ENCODE measurements at places on chromosomes 1 and 21.
A peak's percentile ranks its signal among the peaks of the same experiment; 100 is the strongest.

DNA sequence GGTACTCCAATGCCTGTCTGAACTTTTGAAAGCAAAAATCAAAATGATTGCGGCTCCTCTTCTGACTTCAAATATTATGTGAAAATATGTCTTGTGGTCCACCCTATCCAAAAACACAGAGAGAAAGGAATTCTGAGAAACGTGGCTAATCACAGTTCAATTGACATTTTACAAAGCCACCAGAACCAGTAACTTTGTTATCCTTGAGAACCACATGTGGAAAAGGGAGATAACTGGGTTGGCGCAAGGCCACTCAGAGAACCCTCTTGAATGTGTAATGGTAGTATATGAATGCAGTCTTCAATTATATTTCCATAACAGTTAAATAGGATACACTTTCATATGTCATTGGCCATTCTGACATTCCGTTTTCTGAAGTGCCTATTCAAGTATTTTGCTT lies 1030.0 kb upstream of the TMPRSS15 start:
- DNase-seq, result no peak

- no peak for DNase-seq
Measured at GRCh38 chr1:226644541-226645176, 94.4 kb downstream of the ITPKB start.

- DNase-seq, result no peak
Measured at GRCh38 chr1:195897076-195897475, 711.2 kb downstream of the KCNT2 start.

GRCh38 chr1:162363823-162364222 lies 12.8 kb downstream of the SPATA46 start:
- no peak for DNase-seq

- DNase-seq, result peak; percentile 91
Measured at GRCh38 chr1:111203681-111204200, 3.3 kb upstream of the DENND2D start.

- DNase-seq, result no peak
Measured at GRCh38 chr1:189021577-189021976, 1456.1 kb downstream of the BRINP3 start.

DNA sequence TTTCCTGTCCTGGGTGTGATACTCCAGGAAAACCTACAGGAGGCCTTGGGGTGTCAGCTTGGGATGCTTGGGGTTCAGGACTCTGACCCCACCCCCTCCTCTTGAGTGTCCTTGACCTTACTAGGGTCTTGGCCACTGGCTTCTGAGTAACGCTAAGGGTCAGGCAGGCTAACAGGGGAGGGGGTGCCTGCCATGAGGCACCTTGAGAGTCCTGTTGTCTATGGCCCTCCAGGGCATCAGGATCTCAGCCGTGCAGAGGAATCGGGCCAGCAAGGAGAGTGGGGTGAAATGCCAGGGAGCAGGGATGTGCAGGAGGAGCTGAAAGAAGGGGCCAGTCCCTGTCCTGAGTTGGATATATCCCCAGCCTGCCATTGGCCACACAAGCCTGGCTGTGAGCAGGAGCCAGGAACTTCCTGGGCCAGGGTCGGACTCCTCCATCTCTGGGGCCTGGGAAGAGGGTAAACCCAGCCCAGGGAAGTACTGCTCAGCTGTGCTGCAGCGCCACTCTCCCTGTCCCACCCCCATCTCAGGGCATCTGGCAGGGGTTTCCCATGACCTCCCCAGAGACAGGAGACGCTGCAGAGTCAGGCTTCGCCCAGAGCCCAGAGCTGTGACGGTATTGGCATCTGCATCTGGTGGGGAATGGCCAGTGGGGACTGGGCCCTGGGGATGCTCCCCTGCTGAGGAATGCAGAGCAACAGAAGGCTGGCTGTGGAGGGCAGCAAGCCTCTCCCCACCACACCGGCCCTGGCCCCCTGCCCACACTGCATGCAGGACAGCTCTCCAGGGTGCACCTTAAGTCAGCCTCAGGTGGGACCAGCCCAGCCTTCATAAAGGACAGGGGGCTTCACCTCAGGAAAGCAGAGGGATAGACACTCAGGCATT lies 6.3 kb downstream of the KIF21B start:
- no peak for DNase-seq

DNA sequence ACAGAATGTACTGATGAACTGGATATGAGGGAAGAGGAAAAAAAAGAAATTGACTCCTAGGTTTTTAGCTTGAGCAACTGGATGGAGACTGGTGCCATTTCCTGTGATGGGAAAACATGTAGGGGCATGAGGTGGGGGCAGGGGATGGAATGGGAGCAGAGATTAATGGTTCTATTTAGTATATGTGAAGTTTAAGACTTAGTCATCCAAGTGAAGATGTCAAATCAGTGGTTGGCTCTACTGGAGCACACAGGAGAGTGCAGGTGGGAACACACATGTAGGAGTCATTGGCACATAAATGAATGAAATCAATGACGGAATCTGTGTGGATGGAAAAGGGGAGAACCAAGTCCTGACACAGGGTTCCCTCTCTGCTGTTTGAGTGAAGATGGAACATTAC lies 224.4 kb upstream of the COA6 start:
- no peak for DNase-seq

- no peak for DNase-seq
Measured at GRCh38 chr1:182185842-182186756, 124.6 kb upstream of the ZNF648 start.

DNA sequence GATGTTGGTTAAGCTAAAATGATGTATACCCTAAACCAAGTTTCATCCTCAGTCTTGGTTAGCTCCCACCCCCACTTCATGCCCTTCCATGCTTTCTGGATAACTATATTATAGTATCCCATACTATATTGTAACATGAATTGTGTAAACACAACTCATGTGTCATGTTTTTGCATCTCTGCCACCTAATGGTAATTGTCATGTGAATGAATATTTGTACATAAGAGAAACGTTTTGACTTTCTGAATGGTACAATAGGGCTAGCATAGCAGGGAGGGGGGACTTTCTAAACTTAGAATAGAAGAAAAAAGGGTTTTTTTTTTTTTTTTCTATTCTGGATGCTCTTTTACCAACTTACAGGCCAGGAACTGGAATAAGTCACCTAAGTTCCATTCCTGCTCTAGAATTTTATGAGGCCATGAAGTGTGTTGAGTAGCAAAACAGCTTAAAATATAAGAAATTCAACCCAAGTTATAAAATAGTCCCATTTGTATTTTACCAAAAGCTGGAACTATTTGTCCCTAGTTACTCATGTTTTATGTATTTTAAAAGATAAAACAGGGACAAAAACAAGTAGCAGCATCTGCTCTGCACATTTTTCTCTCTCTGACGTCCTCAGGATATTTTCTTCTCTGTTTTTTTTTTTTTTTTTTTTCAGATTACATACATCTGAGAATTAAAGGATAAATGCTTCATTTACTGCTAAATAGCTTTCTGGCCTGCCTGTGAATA lies 77.4 kb downstream of the HLX start:
- DNase-seq, result no peak

- DNase-seq, result no peak
Measured at GRCh38 chr1:91031081-91031480, 9.2 kb upstream of the ZNF644 start.

GRCh38 chr1:22845398-22845935 lies 127.2 kb downstream of the LACTBL1 start:
- no peak for DNase-seq

- DNase-seq, result no peak
Measured at GRCh38 chr1:17053086-17053684, 647 bp downstream of the SDHB start.

DNA sequence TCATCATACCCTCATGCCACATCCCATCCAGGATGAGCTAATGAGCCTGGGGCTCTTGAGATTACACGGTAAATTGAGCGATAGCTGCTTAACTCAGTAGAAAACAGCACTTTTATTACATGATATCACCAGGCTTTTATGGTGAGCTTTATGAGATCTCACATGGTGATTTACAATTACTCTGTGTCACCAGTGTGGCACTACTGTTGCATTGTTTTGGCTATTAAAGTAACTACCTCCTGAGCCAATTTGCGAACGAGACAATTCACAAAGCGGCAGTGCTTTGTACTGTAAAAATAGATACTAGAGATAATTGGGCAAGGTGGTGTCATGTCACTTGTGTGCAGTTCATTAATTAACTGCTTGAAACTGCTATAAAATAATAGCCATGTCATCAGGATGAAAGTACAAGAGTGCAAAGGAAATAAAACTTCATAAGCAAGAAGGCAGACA lies 767.7 kb upstream of the ADGRL2 start:
- no peak for DNase-seq

GRCh38 chr1:109404838-109405237 lies 7.1 kb upstream of the SORT1 start:
- DNase-seq, result peak; percentile 30

DNA sequence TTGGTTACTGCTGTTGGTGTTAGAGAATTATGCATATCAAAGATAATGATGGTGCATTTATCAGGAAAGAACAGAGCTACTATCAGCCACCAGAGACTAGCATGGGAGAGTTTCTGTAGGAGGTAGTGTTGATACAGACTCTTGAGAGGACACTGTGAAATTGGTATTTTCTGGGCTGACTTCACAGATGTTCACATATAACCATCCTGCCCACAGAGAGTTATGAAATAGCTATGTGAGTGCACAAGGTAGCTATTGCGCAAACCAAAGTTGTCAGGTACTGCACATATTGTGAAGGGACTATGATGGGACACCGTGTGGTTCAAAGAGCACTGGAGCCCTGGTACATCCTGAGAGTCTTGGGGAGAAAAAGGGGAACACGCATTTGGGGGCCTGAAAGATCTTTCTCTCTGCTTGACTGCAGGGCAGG lies 1.4 kb upstream of the TLCD4 start:
- no peak for DNase-seq

GRCh38 chr1:231161667-231162296 lies at the start of gene TRIM67:
Gene TRIM67 (plus strand): TSS chr1:231162058. CDS start chr1:231162970, 912 bp downstream.
- DNase-seq, result no peak

- no peak for DNase-seq
Measured at GRCh38 chr1:118148034-118148433, 37.0 kb downstream of the SPAG17 start.

GRCh38 chr1:31441558-31441957 lies 28.5 kb downstream of the SERINC2 start:
- DNase-seq, result no peak

- no peak for DNase-seq
Measured at GRCh38 chr1:47624531-47624930, 186.7 kb downstream of the FOXD2 start.

DNA sequence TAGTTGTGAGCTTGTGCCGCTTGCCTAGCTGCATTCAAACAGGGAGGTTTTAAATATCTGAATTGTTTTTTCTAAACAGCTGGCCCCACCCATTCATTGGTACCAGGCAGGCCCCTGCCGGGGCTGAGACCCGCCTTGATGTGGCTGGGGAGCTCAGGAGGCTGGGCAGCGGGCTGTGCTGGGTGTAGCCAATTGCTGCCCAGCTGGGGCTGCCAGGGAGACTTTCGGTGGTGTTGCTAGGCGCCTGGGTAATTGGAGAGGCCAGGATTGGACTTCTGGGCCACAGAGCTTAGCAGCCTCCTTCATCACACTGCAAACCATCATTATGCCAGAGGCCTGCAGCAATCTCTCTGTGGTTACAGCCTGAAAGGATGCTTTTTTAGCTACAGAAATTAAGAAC lies 12.2 kb downstream of the RHBDL2 start:
- DNase-seq, result peak; percentile 9
